ENCODE measurements at places on chromosomes 7 and 10.

- DNase-seq: no peak
These were observed 90.7 kb downstream of the NHLRC2 start for GRCh38 chr10:113945075-113945686.

DNA sequence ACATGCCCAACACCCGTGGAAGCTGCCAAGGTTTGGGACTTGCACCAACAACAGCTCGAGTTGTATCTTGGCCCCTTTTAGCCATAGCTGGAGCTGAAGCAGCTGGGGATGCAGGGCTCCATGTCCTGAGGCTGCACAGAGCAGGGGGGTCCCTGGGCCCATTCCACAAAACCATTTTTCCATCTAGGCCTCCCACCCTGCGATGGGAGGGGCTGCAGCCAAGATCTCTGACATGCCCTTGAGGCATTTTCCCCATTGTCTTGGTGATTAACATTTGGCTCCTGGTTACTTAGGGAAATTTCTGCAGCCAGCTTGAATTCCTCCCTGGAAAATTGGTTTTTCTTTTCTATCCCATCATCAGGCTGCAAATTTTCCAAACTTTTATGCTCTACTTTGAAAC, 637.8 kb upstream of the VSTM2A start:
- no peak for DNase-seq

GRCh38 chr10:113471241-113471996, 81.4 kb upstream of the HABP2 start:
- DNase-seq: no peak

- no peak for DNase-seq
These were observed 94.5 kb downstream of the MAD1L1 start for GRCh38 chr7:2138146-2138765.

GRCh38 chr7:121608785-121609184, 212.7 kb upstream of the FAM3C start:
- DNase-seq: no peak

DNA sequence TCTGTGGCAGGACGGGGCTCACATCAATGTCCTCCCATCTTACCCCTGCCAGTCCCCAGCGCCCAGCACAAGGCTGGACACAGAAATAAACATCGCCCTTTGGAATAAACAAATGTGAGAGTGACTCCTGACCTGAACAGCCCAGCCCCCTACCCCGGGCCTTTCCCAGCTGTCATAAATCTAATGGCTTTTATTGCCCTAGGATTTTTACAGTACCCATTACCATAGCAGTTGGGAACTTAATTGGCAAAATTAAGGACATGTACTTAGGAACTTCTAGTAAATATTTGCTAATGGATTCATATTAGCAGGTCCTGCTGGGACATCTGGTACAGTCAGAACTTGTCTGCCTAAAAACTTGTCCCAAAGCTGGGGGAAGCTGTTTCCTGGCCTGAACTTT, 76.6 kb downstream of the GLRX3 start:
- DNase-seq: no peak

- no peak for DNase-seq
These were observed 11.8 kb downstream of the SLC25A13 start for GRCh38 chr7:96310110-96310509.

- DNase-seq: no peak
These were observed 430.4 kb downstream of the NEBL start for GRCh38 chr10:20466731-20467130.

GRCh38 chr7:46610746-46611145, 689.7 kb upstream of the IGFBP3 start:
- no peak for DNase-seq

DNA sequence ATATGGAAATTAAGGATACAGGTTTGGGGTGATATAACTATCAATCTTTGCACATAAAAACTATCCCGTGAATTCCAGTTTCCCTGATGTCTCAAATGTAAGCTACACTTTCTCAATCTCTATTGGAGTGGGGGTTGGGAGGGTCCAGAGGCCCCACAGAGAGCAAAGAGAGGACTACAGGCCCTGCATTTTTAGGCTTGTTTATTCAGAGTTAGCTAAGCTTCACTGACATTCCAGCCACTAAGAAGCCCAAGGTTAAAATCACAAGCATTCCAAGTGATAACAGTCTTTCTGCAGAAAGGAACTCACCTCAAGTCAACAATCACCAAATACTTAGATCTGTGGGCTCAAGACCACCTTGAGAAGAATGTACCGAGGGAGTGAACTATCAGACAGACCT, 31.6 kb upstream of the LAMB1 start:
- no peak for DNase-seq

- DNase-seq: no peak
These were observed 868.9 kb upstream of the AUTS2 start for GRCh38 chr7:68729371-68729770.

- no peak for DNase-seq
These were observed 498.9 kb downstream of the RPS24 start for GRCh38 chr10:78532480-78533042.

GRCh38 chr7:4233146-4233545, 448.9 kb upstream of the FOXK1 start:
- peak; percentile 30 for DNase-seq

DNA sequence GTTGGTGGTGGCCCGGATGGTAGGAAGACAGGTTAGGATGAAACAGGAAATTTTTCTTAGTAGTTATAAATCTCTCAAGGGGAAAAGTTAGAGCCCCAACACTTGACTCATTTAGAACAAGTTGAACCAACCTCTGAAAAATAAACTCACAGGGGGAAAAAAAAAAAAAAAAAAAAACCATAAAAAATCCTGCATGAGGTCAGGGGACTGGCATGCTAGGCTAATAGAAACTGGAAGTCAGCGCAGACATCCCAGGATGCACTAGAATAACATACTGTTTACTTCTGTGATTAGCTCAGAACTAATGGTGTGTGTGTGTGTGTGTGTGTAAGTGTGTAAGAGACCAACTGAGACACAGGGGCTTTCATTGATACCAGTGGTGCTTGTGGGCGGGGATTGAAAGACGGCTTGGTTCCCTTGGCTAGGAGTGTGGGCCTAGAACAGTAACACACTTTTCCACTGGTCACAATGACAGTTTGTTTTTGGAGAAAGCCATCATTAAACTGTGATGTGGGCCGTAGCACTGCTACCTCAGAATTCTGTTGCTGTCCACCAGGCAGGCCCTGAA, 491.6 kb upstream of the GALNT17 start:
- no peak for DNase-seq

DNA sequence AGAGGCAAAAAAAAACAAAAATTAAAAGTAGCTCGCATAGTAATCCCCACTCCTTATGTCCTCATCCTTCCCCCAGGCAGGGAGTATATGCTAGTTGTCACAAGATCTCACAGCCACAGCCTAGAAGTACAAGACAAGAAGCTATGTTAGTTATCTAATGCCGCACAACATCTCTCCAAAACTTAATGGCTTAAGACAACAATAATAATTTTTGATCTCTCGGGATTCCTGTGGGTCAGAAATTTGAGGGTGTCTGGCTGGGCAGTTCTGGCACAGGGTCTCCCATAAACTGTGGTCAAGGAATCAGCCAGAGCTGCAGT, 39.7 kb downstream of the CPVL start:
- DNase-seq: no peak

DNA sequence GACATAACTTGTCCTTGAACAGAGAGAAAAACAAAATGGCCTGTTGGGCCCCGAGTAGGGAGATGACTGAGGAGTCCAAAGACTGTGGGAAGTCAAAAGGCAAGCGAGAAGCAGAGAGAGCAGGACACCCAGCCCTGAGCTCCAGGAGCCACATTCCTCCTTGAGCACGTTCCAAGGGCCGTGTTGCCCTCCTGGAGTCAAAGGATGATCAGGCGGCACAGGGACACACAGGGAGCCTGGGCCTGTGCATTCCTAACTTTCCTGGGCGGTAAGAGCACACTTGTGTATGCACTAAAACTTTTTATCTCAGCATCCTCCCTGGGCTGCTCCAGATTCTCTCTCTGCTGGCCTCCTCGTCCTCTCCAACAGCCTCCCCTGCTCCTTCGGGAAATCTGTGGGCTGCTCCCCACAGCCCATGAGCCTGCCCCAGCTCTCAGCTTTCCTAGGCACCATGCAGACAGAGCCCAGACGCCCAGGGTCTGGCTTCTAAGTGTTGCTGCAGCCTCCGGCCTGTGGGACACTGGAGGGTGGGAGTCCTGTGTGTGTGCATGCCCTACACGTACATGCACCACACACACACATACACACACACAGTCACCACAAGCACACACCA, 281.8 kb downstream of the POU6F2 start:
- no peak for DNase-seq

- no peak for DNase-seq
These were observed 283.7 kb upstream of the PODXL start for GRCh38 chr7:131839967-131840690.

DNA sequence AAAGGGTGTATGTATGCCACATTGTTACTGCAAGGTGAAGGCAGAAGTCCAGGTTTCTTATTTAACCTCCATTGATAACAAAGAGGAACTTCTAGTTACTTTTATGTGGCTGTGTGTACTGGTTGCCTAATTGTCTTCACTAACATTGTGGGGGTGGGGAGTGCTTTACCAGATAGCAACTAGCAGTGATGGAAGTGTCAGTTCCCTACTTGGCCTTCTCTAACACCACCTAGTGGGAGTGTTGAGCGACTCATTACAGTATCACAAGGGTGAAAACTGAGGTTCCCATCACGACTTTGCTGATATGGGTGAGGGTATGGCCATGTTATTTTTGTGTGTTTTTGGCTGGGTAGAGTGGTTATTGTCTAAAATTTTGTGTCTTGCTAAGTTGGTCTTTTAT, 274.4 kb downstream of the THSD7A start:
- DNase-seq: no peak

DNA sequence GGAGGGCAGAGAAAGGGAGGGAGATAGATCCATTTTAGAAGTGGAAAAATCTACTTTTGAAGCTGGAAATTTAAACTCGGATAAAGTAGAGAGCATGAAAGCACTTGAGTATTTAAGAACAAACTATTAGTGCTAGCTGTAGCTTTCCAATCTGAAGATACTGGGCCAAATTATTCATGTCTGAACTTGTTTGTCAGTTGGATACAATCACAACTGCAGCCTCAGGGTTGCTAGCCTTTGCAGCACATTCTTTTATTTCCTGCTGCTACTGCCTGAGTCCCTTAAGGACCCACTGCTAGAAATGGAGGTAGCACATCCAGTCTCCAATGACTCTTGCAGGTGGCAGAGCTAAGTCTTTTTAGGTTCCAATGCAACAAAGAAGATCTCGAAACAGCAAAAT, 8.3 kb upstream of the SLC25A13 start:
- no peak for DNase-seq

- no peak for DNase-seq
These were observed 56.4 kb downstream of the ETV1 start for GRCh38 chr7:13933091-13933490.

- no peak for DNase-seq
These were observed 25.6 kb downstream of the TACR2 start for GRCh38 chr10:69391158-69391557.

GRCh38 chr10:33087922-33088321, 129.9 kb upstream of the ITGB1 start:
- no peak for DNase-seq

DNA sequence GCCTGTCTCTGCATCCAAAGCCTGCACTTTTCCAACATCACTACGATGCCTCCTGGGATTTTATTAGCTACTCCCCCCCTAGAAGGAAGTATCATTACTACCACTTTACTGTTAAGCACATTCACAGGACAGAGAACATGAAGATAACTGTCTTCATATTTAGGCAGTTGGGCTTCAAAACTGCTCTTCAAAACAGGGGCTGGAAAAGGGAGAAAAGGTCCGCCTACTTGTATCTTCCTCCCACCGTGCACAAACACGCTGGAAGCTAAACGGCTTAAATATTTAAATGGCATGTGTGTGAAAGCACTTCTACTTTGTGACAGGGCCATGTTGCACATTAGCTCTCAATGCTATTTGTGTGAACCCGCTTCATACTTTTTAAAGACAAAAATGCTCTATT, 999 bp downstream of the ITIH5 start:
- no peak for DNase-seq
